Tracheal epithelial cell (primary cell): ENCODE measurements at places on chromosomes 7 and 10. TPM values are rescaled to one million over a fixed set of nuclear protein-coding genes. Genes with fewer than 3 reads are reported as not detected.

The FEZF1 gene
- total RNA-seq = not detected in 2 replicates

The H2BK1 gene
- not detected in 2 replicates for total RNA-seq

The PRSS37 gene
- total RNA-seq = not detected in 2 replicates

The HYAL4 gene
- total RNA-seq = under 0.01 TPM in 1 of 2 replicates, not detected in the other

The ENTPD1 gene
- total RNA-seq = under 0.01 TPM in 1 of 2 replicates, not detected in the other

The PPIF gene
- total RNA-seq = 25.6 and 60.7 TPM in 2 replicates

The TFEC gene
- total RNA-seq = under 0.01 TPM in 1 of 2 replicates, not detected in the other

The STOX1 gene
- 0.21 and 0.24 TPM in 2 replicates for total RNA-seq

The BEND7 gene
- total RNA-seq = 1.3 and 6.0 TPM in 2 replicates

The SORBS1 gene
- total RNA-seq = under 0.01 and 0.72 TPM in 2 replicates

The HTR5A gene
- not detected in 2 replicates for total RNA-seq

The LBX1 gene
- not detected in 2 replicates for total RNA-seq

The TMEM213 gene
- not detected in 2 replicates for total RNA-seq

The HILPDA gene
- 44.1 and 121 TPM in 2 replicates for total RNA-seq

The AKR1C8 gene
- not detected in 2 replicates for total RNA-seq

The LIPM gene
- not detected in 2 replicates for total RNA-seq

The TMEM236 gene
- total RNA-seq = not detected in 2 replicates

The NME8 gene
- not detected in 2 replicates for total RNA-seq

The OR9A2 gene
- total RNA-seq = not detected in 2 replicates

The CUEDC2 gene
- total RNA-seq = 39.2 and 53.5 TPM in 2 replicates

The SPDYE8 gene
- not detected in 2 replicates for total RNA-seq

The NKX2-3 gene
- total RNA-seq = not detected in 2 replicates

The MARVELD1 gene
- total RNA-seq = 8.4 and 12.6 TPM in 2 replicates

The UPK3BL2 gene
- 10.0 and 17.1 TPM in 2 replicates for total RNA-seq

The MASTL gene
- total RNA-seq = 6.7 and 10.4 TPM in 2 replicates

The AGBL3 gene
- 0.64 and 0.96 TPM in 2 replicates for total RNA-seq

The PDE6C gene
- not detected in 2 replicates for total RNA-seq

The ZNF33A gene
- 15.7 and 21.5 TPM in 2 replicates for total RNA-seq

The CALY gene
- total RNA-seq = not detected in 2 replicates
